Astrocyte of the spinal cord (primary cell): ENCODE measurements at places on chromosomes 11 and 22.
A peak's percentile ranks its signal among the peaks of the same experiment; 100 is the strongest.

- peak; percentile 90 for DNase-seq
Measured at GRCh38 chr11:69352715-69353319, 58.9 kb downstream of the MYEOV start.

DNA sequence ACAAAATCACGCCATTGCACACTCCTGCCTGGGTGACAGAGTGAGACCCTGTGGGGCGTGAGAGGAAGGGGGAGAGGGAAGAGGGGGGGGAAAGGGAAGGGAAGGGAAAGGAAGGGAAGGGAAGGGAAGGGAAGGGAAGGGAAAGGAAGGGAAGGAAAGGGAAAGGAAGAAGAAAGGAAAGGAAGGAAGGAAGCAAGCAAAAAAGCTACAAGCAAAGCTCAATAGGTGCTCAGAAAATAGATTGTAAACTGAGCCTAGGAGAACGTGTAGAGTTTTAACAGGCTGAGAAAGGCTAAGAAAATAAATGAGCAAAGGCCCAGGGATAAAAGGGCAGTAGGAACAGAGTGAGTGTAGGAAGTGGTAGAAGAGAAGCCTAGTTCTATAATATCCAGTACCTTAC lies 30.8 kb upstream of the GDPD4 start:
- DNase-seq: no peak

- DNase-seq: no peak
Measured at GRCh38 chr22:31140746-31141145, 438 bp upstream of the PLA2G3 start.

DNA sequence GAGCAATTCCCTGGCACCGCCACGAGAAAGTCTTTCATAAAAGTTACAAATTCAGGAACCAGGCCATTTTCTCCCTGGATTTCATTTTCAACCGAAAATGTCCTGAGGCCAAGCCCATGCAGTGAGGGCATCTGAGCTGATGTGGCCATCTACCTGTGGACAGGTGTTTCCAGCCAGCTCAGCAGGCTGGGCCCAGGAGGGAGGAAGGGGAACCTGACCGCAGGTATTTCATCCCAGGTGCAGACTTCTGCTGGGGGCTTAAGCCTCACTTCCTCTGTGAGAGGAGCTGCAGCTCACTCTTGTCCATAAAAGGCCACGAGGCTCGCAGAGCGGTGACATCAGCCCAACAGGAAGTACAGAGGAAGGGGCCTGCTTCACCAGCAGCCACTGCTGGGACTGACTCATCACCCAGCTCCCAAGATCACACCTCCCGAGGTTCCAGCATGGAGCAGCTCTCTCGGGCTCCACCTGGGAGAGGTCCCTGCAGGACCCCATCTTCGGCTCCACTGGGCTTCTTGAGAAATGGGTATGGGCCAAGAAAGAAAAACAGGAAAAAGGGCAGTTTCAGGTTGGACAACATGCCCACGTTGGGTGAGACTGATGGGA lies 56.4 kb downstream of the MYH9 start:
- DNase-seq: peak; percentile 96

DNA sequence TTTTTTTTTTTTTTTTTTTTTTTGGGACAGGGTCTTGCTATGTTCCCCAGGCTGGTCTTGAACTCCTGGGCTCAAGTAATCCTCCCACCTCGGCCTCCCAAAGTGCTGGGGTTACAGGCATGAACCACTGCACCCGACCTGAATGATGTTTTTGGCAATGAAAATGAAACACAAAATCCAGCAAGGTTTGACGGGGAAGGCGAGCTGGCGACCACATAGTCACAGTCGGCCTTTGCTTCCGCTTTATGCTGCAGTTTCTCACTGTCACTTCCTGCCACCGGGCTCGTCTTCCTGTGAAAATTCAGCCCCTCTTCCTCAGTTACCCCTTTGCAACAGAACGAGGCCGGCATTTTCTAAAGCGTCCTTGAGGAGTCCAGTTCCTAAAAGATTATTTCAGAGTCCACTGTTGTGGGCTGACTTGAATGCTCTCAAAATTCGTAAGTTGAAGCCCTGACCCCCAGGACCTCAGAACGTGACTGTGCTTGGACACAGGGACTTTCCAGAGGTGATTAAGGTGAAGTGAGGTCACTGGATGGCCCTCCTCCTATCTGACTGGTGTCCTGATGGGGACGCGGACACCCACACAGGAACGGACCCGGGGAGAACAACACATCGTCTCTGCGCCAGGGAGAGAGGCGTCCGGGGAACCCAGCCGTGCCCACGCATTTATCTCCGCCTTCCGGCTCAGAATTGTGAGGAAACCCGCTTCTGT lies 2.9 kb upstream of the BID start:
- DNase-seq: no peak

DNA sequence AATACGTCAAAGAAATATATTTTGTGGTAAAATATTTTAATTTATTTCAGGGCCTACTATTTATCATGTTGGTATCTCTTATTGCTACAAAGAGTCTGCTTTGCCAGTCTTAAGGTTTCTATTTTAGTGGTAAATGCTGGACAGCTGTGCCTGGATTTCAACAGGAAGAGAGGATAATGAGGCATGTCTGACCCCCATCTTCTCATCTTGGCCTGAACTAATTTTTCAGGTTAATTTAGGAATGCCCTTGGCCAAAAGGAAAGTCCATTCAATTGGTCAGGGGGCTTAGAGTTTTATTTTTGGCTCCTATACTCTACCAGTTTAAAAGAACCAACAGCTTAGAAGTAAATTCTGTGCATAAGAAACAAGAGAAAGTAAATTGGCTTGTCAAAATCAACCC lies 428.2 kb downstream of the LUZP2 start:
- no peak for DNase-seq

GRCh38 chr11:58629857-58630256 lies 7.4 kb downstream of the CNTF start:
- peak; percentile 57 for DNase-seq

DNA sequence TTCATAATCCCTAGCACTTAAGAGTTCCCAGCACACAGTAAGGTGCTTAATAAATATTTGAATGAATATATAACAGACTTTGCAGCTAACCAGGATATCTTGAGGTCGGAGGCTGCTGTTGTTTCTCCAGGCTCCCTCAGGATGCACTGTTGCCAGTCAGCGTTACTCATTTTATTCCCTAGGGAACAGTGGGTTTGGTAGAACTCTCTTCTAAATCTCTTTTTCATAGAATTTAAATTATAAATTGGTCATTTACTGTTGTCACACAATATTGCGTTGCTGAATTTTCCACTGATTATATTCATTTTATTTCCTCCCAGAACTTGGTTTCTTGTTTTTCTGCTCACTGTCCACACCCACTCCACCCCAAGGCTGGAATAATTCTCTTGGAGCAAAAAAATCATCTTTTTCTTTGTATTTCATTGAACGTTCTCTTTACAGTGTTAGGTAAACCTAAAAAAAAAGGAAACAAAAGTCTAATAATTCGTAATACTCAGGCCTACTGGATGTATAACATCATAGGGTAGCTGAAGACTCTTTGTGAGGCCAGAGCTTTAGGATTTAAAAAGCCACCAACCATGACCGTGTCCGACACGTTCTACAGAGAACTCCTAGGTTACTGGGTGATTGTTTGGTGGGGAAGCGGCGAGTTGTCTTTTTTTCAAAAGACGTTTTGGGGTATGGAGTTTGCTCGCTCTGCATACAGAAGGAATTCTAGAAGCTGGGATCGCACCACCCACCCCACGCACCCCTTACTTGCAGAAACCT lies 766 bp upstream of the CAPRIN1 start:
- peak; percentile 46 for DNase-seq

GRCh38 chr22:22388494-22388893 lies 120.0 kb downstream of the ZNF280B start:
- no peak for DNase-seq

GRCh38 chr11:76629853-76630599 lies 40.5 kb downstream of the LRRC32 start:
- no peak for DNase-seq

DNA sequence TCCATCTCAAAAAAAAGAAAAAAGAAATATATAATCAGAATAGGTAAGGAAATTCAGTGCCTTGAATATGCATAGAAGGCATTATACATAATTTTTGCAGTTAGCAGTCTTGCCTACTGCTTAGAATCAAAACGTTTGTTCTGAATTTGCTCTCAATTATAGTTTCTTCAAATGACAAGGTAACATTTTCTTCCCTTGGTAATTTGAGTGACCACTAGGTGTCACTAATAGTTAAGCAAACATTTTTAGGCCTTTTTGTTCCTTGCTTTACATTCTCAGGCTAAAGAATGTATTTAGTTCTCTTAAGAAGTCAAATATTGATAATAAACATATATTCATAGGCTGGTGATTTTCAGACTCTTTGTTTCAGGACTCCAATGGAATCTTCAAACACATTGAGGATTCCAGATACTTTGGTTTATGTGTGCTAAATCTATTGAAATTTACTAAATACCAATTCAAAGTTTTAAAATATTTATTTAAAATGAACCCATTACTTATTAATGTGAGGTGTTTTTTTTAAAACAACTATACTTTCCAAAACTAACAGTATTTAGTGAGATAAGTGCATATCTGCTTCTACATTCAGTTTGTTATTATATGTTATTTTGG lies 55.0 kb upstream of the DEPDC7 start:
- peak; percentile 67 for DNase-seq

DNA sequence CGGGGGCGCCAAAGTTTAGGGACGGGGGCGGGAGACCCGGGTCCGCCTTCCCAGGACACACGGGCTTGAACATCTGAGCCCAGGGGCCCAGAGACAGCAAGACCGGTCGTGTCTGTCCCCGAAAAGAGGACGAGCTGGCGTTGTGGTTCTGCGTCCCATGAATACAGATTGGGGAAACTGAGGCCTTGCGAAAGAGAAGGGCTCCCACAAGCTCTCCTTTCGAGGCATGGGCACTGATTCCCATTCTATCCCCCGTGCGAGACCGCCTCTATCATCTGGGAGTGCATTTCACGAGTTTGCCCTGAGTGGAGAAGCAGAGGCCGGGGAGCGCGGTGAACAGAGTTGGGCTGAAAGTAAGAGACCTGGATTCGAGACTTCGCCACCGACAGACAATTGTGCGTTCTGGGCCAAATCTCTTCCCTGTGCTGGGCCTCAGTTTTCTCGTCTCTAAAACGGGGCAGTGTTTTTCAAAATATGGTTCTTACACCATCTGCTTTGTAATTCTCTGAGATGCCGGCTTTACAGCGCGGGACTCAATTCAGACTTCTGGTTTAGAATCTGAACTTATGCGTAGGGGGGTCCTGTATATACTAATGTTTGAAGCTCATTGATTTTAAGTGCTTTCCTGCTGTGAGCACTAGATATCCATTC lies 471 bp downstream of the RNF185 start:
- peak; percentile 7 for DNase-seq

DNA sequence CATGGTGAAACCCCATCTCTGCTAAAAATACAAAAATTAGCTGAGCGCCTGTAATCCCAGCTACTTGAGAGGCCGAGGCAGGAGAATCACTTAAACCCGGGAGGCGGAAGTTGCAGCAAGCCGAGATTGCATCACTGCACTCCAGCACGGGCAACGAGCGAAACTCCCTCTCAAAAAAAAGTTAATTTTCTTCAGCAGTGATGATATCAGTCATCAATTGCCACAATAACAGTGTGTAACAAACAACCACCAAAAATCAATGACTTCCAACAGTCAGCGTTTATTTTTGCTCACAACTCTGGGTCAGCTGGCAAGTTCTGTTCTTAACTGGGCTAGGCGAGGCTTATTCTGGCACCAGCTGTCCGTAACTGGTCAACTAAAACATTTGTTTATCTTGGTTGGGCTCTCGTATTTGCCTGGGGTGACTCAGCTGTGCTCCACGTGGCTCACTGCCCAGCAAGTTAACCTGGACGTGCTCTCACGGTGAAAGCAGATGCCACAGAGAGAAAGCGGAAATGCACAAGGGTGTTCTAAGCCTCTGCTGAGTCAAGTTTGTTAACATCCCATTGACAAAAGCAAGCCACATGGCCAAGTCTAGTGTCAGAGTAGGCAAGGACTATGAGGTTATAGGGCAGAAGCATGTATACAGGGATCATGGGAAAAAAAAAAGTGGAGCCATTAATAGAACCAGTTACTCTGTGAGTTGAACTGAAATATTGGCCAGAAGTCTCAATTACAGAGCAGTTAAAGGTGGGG lies 52.1 kb downstream of the LHFPL7 start:
- peak; percentile 98 for DNase-seq

GRCh38 chr11:65781152-65781961 lies 581 bp upstream of the AP5B1 start:
- DNase-seq: no peak

- no peak for DNase-seq
Measured at GRCh38 chr11:7257724-7258123, 6.0 kb downstream of the SYT9 start.

DNA sequence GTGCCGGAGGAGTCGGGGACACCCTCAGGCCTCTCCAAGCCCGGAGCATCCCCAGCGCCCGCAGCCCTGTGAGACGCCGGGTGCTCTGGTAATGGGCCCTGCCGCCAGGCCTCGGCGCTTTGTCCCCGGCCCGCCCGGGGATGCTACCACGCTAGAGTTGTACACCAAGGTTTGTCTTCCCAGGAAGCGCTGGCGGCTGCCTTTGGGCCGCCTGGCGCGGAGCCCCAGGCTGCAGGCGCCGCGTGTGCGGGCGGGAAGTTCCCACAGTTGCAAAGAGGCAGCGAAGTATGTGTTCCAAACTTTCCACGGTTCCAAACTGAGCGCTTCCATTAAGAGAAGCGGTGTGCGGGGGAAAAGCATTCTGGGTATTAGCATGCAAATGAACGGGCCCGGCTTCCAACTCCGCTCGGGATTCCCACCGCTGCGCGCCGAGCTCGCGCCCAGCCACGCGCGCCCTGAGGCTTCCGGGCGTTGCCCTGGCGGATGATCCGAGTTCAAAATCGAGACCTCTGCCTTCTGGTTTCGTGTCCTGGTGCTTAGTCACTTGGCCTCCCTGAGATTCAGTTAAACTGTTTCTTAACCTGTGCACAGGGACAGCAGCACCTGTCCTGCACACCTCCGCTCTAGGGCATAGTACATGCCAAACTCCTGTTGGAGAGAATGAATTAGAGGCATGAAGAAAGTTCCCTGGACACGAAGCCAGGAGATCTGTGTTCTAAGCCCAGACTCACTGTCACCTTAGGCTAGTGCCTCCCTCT lies 1.3 kb upstream of the PATZ1 start:
- peak; percentile 71 for DNase-seq

DNA sequence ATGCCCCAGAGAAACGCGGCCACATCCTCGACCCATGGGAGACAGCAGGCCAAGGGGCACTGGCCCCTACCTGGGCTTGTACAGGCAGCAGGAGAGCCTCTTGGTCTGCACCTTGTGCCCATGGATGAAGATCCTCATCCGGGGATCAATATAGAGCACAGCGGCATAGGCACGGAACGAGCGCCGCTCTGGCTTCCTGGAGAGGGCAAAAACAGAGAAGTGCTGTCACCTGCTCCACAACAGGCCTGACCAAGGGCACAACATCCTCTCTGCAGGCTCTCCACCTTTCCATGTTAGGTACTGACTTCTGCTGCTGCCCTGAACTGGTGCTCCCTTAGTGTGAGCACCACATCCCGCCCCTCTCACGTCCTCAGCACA lies 27.2 kb downstream of the MORC2 start:
- no peak for DNase-seq

DNA sequence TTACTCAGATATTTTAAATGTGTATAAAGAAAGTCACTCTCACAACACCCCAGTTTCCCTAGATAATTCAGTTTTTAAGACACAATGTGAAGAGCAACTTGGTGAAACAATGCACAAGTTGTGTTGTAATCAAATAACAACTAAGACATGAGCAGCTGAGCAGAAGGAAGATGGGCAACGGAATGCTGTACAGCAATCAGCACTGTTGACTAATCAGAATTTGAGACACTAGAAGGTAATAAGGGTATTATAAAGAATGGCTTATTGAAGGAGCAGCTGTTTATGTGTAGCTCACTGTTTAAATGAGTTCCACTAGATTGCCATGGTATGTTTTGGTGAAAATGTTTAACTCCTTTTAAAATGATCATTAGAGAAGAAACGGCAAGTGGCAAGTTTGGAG lies 60.1 kb downstream of the SOX6 start:
- DNase-seq: no peak
